ENCODE measurements at places on chromosomes 3 and 15. TPM values are rescaled to one million over a fixed set of nuclear protein-coding genes. Genes with fewer than 3 reads are reported as not detected.

GRCh38 chr15:32794973-32795372 is 77.2 kb downstream of the GREM1 start:
- DNase-seq: no peak

The RBPMS2 gene
- total RNA-seq: under 0.01 TPM

DNA sequence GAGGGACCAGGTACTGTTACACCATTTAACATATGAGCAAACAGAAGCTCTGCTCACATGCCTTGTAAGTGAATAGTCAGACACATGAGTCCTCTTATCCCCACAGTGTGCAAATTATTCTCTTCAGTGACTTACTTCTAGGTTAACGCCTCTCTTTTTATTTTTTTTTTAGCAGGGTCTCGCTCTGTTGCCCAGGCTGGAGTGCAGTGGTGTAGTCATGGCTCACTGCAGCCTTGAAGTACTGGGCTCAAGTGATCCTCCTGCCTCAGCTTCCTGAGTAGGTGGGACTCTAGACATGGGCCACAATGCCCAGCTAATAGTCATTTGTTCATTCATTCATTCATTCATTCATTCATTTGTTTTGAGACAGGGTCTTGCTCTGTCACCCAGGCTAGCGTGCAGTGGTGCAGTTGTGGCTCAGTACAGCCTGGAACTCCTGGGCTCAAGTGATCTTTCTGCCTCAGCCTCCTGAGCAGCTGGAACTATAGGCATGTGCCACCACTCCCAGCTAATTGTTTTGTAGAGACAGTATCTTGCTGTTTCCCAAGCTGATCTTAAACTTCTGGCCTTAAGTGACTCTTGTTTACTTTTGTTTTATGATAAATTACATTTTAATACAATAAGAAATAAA is 94.7 kb downstream of the LRRC28 start:
- DNase-seq: no peak

DNA sequence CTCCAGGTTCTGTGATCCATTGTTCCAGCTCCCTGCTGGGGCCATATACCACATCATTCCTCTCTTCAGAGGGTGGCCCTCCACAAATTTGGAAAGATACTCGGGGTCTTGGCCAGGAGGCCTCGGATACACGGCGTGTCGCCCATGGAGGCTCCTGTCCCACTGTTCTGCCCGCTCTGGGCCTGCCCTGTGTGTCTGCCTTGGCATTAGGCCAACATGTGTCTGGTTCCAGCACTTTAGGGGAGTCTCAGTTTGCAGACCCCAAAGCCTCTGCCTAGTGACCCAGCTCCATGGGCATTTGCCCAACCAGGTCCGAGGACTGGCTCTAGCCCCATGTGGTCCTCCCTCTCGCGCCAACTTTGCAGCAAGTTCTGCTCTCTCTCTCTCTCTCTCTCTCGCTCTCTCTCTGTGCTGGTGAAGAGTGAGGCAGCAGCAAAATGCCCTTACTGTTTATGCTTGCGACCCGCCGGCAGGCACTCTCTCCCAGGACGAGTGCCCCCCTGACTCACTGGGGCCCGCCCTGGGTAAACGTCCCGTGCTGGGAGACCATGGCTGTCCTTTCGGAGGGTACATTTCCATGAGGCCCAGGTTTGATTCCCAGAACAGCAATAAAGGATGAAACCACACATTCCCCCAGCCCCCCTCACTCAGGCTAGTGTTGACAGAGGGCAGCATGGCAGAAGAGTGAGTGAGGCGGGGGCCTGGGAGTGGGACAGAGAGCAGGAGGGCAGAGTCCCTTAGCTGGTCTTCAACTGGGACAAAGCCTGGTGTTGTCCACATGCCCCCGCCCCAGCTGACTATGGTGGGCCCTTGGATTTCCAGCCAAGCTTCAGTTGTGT is 77.9 kb downstream of the ISG20 start:
- no peak for DNase-seq

The TM6SF1 gene
- 30.9 TPM for total RNA-seq

DNA sequence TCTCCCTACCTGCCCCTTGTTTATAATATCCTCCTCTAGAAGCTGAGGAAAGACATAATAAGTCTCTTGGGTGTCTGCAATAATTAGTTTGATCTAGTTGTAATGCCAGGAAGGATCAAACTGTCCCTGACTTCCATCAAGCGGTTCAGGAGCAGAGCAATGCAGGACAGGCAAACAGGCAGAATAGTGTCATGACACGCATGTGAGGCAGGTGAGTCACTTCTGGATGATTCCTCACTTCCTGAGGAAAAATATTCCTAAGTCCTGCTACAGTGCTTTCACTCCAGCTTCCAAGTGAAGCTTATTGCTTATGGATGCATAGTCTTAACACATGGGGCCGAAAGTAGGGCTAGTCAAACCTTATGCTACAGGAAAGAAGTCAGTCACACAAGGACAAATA is 85.8 kb downstream of the GREM1 start:
- DNase-seq: peak; percentile 20

DNA sequence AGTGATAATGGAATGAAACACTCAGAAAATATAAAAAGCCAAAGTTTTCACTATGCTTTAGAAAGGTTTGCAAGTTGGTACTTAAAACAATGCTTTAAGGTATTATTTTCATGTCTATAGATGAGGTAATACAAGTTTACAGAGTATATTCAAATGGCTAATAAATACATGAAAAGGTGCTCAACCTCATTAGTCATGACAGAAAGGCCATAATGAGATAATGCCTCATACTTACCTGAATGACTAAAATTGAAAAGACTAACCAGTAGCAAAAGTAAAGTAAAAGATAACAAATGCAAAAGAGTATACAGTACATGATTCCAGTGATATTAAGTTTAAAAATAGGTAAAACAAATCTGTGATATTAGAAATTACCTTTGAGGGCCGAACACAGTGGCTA is 163.8 kb downstream of the SUCLG2 start:
- no peak for DNase-seq

- DNase-seq: no peak
Observed at GRCh38 chr3:185728630-185729336, 96.1 kb downstream of the IGF2BP2 start.

The IMPG2 gene
- 0.99 TPM for total RNA-seq

DNA sequence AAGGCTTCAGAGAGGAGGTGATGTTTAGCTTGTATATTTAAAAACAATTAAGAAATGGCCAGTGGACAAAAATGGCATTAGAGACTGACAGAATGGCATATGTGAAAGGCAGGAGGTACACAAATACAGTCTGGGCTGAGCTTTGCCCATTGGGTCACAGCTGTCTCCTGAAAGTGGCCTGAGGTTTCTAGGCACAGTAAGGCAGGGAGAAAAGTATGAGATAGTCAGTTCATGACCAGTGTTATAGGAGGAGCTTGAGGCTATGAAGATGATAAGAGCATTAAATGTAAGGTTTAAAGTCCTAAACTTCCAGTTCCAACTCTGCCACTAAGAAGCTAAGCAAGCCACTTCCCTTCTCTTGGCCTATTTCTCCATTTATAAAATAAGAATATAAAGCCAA is 111.2 kb upstream of the SETMAR start:
- DNase-seq: no peak

DNA sequence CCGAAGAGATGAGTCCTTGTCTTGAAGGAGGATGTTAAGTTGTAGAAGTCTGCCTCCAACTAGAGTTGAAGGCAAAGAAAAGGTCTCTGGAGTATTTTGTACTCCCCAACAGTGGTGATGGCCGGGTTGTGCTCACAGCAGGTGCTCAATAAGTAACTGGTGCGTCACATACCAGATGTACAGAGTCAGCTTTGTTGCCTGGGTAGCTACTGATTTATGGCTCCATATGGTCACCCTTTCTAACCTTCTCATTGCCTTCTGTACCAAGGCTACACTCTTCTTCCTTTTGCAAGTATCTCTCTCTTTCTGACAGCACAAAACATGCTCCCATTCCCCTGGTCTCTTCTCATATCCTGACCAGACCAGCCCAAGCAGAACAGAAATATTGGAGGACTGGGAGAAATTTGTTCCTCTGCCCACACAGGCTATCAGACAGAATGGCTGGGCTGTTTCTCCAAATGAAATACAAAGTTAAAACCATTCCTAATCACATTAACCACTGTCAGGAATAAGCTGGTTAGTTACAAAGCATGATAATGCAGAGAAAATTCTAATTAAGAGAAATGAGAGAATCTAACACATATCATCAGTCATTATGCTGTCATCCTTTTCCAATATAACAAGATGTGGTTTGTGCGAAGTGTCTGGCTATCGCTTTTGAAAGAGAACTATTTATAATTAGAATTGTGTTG is 150.1 kb upstream of the LRRN1 start:
- no peak for DNase-seq

DNA sequence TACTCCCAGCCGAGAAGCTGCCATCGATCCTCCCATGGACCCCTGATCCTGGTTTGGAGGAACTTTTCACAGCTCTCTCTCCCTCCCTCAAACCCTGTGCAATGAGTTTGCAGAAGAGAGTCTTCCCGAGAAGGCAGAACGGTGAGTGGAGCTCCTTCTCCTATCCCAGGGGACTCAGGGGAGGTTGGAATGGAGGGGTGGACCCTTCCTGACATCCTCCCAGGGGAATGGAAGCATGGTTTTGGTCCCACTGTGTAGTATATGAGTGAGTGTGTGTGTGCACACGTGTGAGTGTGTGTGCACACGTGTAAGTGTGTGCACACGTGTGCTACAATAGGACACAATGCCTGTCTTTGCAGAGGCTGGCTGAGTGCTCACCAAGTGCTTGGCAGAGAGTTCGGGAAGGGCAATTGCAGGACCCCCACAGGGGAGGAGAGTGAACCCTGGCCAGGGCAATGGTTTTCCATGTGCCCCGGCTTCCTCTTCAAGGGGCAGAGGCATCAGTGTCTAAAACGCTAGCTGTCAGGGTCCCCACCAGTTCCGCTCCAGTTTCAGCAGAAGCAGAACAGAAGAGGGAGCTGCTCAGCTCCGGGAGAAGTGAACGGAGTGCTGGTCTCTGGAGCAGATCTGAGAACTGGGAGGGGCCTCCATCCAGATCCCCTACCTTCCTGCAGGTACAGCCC is 13.8 kb upstream of the IL16 start:
- DNase-seq: no peak

The TRPM1 gene
- not detected for total RNA-seq

- no peak for DNase-seq
Observed at GRCh38 chr3:167456157-167456799, 17.6 kb downstream of the SERPINI2 start.

- peak; percentile 51 for DNase-seq
Observed at GRCh38 chr3:20323307-20323927, 137.4 kb upstream of the SGO1 start.

GRCh38 chr3:38335263-38335662 is 11.3 kb upstream of the XYLB start:
- no peak for DNase-seq

The SMCO1 gene
- not detected for total RNA-seq

The SUSD5 gene
- under 0.01 TPM for total RNA-seq

GRCh38 chr3:24608701-24609390 is 114.2 kb upstream of the THRB start:
- DNase-seq: no peak

DNA sequence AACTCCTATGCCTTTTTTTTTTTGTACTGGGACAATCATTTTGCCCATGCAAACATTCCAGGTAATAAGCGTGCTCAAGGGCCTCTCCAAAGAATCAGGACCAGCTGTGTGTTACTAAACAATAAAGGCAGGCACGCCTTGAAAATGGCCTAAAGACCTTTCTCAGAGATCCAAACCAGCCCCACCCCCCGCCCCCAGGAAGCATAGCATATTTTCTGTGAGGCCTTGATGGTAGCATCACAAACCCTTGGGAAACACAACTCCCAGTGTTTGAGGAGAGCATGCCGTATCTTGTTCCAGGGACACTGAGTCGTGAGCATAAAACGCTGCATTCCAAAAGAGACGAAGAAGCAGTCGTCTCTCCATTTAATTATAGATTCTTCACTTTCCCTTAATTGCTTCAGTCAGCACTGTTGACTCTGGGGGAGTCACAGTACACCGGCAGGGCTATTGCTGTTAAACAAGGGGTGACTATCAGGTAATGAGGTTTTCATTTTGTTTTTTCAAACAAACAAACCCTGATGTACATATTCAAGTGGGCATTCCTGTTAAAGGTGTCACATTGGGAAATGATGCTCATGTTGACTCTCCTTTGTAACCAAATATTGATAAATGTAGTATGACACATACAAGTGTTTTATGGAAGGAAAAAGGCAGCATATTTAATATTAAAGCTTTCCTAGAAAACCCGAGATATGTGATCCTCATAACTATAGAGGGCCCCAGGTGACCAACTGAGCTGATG is 4.4 kb upstream of the TPM1 start:
- DNase-seq: no peak

DNA sequence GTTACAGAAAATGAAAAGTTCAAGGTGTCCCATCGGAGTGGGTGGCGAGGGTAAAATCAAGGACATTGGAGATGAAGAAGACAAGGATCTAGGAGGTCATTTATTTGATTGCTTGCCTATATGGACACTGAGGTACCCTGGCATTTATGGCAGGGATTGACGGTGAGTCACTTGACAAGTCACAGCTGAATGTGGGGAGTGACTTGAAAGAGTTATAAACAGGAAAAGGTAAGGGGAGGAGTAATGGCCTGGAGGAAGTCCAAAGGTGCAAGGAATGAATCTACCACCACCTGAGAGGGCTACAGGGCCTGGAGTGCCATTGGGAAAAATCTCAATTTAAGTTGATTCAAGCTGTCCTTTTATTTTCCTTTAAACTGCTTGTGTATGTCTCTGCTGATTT is 11.8 kb upstream of the SGO1 start:
- no peak for DNase-seq

The PCSK6 gene
- total RNA-seq: 20.0 TPM

DNA sequence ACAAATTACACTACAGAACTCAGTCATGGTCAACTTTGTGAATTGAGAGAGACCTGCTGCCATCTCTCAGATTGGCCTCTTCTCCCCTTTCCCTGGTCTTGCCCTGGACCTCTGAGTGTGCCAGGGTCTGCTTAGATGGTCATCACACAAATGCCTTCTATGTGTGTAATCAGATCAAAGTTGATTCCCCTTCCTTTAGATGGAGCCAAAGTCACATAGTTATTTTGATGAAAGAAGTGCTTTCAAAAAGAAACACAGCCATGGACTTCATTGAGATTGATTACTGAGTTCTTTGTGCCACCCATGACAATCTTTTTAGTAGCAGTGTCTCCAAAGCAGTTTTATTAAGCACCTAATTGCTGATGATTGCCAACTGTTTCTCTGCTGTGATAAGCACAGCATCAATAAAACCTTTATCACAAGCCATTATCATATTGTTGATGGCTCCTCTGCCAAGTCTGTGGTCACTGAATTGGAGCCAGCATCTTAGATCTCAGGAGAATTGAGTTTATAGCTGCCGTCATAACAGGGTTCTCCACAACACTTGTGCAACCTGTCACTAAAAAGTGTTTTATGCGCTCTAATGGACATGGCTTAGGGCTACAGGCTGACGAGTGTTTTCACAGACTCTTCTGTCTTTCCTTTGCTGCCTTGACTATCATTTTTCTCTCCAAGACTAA is 149.7 kb upstream of the NUDT16 start:
- DNase-seq: no peak

The PPP1R14D gene
- total RNA-seq: not detected
